ENCODE measurements at places on chromosomes 1 and 21. TPM values are rescaled to one million over a fixed set of nuclear protein-coding genes. Genes with fewer than 3 reads are reported as not detected.

- no peak for DNase-seq
Observed at GRCh38 chr1:174954073-174954460, 45.7 kb upstream of the CACYBP start.

DNA sequence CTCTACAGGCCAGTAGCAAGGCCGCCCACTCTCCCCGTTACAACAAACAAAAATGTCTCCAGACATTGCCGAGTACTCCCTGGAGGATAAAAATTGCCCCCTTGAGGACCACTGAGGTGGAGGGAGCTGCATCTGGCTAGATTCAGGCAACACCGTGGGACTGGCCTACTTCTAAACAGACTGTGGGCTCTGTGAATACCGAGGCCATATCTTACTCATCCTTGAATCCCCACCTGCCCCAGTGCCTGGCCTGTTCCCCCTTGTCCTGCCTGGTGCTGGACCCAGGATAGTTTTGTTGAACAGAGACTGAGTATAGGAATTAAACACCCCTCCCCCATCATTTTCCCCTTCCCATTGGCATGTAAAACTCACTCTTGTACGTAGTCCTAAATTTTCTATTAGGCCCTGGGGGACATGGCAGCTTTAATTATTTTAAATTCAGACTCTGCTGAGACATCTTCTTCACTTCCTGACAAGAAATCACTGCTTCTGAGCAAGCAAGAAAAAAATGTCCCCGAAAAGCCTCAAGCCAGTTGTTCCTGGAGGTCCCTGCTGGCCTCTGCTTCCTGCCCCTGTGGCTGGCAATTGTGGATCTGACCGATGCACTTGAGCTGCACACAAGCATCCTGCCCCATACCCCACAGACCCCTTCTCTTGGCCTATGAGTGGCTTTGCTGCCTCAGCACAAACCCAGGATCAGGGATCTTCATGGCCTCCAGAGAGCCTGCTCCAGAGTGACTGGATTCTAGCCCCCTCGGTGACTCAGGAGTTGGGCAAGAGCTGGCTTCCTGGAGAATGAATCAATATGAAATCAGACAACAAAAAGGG is 111.0 kb downstream of the ACTL8 start:
- no peak for DNase-seq

GRCh38 chr1:111176678-111177077 is 23.8 kb downstream of the DENND2D start:
- no peak for DNase-seq

DNA sequence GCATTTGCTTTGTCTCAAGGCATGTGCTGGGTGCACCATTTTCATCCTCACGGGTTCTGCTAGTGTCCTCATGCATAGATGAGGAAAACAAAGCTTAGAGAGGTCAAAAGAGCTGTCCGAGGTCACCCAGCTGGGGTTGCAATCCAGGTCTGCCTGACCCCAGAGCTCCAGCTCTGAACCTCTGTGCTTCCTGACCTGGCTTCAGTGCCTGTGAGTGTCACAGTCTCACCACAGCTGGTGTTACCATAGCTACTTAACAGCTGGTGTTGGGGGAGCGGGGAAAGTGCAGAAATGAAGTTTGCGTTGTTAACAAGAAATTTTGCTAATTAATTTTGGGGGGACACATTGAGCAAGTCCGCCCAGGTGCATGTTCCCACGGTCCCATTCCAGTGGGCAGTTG is 328.5 kb downstream of the KIF26B start:
- DNase-seq, result no peak

DNA sequence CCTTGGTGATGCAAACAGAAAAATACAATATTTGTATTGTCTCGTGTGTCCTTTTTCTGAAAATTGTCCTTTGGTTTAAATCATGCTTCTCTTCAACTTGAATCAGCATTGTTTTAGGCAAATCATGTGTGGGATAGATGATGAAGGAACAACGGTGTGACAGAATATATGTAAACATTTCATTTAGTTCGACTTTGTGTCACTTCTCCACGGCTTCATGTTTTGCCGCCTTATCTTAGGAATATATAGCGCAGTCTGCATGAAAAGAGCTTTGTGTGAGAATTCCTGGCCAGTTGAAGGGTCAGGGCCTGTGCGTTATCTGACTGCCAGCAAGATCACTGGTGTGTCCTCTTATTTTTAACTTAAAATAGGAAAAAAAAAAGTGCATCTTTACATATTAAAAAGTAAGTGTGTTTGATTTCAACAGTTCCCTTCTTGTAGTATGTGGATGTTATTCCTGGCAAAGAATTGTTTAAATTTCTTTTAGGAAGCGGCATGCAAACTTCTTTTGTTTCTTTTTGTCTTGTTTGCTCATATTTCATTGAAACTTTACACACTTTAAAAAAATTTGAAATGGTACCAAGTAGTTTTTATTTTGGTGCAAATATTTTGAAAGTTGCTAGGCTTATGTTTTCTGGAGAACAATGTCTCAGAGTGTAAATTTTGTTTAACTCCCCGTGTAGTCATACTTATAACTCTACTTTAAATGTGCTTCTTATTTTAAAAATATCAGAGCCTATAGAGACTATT is 465.2 kb downstream of the USP25 start:
- no peak for DNase-seq

DNA sequence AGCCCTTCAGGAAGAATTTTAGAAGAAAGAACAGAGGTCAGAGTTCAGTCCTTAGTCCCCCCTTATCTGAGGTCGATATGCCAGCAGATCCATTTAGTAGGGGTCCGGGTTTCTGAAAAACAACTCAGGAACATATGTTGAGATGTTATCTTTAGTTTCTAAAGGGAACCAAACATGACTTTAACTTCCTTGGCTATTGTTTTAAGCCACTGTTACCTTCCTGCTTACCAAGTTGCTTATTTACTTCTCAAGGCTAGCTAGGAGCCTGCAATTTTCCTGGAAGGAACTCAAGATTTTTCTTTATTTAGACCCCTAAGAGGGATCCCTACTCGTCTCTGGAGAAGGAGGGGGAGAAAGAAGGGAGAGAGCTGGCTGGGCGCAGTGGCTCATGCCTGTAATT is 54.3 kb downstream of the KCNC4 start:
- no peak for DNase-seq

- no peak for DNase-seq
Observed at GRCh38 chr1:28243685-28244311, 7.9 kb downstream of the ATP5IF1 start.

Gene LORICRIN
- total RNA-seq, result not detected

Gene NEGR1
- total RNA-seq, result 8.8 TPM

Gene CTSE
- total RNA-seq, result 0.38 TPM
